ENCODE measurements at places on chromosomes 12 and 14.

- DNase-seq: no peak
These were observed 10.5 kb upstream of the PRMT5 start for GRCh38 chr14:22939684-22940083.

DNA sequence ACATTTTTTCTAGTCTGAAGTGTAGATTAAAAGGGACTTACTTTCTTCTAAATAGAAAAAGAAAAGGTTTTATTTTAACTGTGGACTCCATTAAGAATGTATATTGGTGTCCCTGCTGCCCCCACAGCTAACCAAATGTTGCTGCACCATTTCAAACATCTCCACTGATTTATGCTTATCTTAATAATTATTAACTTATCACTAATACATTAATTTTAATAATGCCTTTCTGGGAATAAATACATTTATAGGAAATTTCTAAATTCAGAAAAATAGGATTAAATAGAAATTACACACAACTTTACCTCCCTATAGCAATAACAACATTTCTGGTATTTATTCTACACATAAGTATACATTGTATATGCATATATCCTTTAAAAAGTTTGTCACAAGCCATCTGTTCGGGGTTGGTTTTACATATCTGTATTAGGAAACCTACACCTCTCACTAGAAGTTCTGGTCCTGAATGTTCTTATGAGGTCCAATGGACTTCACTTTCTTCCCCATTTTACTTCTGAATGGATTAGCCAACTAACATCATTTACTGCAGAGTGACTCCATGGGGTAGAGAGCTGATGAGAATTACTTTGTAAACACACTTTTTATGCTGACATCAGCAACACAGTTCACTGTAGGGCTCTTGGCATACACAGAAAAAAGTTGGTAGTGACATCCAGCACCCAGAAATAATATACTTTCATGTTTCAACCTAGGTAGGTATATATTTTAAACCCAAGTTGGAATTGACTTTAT is 9.4 kb upstream of the SELPLG start:
- DNase-seq: no peak

GRCh38 chr12:44827832-44828438 is 48.2 kb downstream of the NELL2 start:
- DNase-seq: no peak

DNA sequence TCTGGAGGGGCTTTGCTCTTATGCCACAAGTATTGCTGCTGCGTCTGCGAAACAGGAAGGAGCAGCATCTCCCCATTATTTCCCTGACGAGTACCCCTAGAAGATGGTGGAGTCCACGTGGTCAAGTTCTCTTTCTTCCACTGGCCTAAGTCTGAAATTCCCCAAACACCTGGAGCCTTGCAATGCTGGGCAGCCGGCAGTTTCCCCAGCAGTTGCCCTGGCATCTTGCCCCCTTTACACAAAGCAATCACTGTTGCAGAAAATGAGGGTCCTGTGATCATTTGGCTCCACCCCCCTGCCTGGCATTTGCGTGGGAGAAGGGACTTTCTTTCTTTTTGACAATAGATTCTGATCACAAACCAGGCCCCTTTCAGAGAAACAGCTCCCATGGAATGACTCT is 56.9 kb downstream of the FOS start:
- peak; percentile 64 for DNase-seq

- DNase-seq: no peak
These were observed 606 bp downstream of the EP400 start for GRCh38 chr12:131950182-131950913.

Measured in hippocampal formation (tissue), 2 donors.